ENCODE measurements at places on chromosomes 4 and X. TPM values are rescaled to one million over a fixed set of nuclear protein-coding genes. Genes with fewer than 3 reads are reported as not detected.

DNA sequence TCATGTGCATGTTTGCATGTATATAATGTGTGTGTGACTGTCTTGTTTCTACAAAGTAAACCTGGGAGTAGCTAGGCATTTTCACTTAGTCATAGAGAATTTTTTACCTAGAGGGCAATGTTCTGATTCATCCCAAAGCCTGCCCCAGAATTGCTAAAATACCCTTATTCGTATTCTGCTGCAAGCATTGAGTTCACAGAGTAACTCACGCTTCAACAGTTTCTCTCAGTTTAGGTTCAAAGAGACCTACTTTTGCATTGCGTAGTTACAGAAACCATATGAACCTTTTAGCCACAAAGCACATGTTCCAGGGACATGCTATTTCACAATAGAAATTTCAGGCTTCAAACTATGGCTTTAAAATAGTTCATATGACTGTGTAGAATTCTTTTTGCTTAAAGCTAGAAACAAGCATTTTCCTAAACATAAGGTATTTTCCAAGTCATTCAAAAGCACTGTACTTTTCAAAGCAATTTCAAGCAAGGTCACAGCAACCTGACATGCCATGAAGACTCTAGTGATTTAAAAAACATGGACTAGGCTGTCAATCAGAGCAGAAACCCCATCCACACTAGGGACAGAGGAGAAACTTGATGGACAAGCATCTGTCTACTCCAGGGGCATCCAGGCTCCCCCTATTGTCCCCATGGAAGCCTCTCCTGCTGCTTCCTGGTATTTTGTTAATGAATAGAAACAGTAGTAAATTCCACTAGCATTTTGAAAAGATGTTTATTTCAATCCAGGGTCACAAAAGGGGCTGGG, 81.5 kb upstream of the MAPK10 start:
- H3K27me3 ChIP-seq = no peaks in the 10 kb centered on the region
- no peak for DNase-seq
- H3K36me3 ChIP-seq = peaks cover 6% of the 10 kb centered on the region
- H3K4me3 ChIP-seq = no peak overlapping the region
- no peak overlapping the region for H3K27ac ChIP-seq

- no peak overlapping the region for H3K4me3 ChIP-seq
- H3K4me1 ChIP-seq = no peaks in the 10 kb centered on the region
- no peak overlapping the region for H3K27ac ChIP-seq
- H3K27me3 ChIP-seq = no peaks in the 10 kb centered on the region
- DNase-seq = no peak
Measured at GRCh38 chrX:119007189-119007770, 32.9 kb downstream of the LONRF3 start.

The BMP3 gene
- total RNA-seq = not detected

The FAM47E gene
- 1.3 TPM for total RNA-seq

DNA sequence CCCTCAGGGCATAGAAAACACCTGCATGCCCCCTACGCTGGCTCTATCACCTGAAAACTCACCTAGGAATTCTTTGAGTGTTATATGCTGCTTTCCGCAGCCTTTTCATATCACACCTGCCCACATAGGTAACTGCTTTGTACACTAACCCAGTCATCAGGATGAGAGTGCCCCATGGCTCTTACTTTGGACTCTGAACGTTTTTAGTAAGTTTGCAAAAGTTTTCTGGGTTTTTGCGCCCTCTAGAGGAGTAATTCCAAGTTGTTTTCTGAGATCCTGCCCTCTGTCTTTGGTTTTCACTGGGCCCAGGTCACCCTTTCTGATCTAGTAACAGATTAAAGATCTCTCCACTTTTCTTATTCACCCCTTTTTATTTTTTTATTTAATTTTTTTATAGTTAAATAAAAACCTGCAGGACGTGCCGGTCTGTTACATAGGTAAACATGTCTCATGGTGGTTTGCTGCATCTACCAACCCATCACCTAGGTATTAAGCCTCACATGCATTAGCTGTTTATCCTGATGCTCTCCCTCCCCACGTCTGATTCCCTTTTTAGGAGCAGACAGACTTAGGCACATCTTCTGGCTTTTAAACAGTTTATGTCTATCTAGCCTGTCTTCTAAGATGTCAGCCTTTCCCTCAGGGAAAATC, 139.2 kb downstream of the NWD2 start:
- no peaks in the 10 kb centered on the region for H3K36me3 ChIP-seq
- no peak overlapping the region for H3K4me3 ChIP-seq
- no peaks in the 10 kb centered on the region for H3K27me3 ChIP-seq

The MAGEA2B gene
- not detected for total RNA-seq

- no peaks in the 10 kb centered on the region for H3K4me1 ChIP-seq
- H3K27me3 ChIP-seq = no peaks in the 10 kb centered on the region
- no peaks in the 10 kb centered on the region for H3K36me3 ChIP-seq
Measured at GRCh38 chrX:128698573-128699181, 646.5 kb upstream of the ACTRT1 start.

- H3K4me1 ChIP-seq = no peaks in the 10 kb centered on the region
- H3K4me3 ChIP-seq = no peak overlapping the region
- H3K27ac ChIP-seq = no peak overlapping the region
Measured at GRCh38 chr4:47624031-47624441, 139.0 kb downstream of the ATP10D start.

GRCh38 chr4:27861802-27862201, 1001.2 kb downstream of the STIM2 start:
- DNase-seq = no peak
- no peak overlapping the region for H3K4me3 ChIP-seq
- no peaks in the 10 kb centered on the region for H3K27me3 ChIP-seq
- no peaks in the 10 kb centered on the region for H3K4me1 ChIP-seq
- no peaks in the 10 kb centered on the region for H3K36me3 ChIP-seq

DNA sequence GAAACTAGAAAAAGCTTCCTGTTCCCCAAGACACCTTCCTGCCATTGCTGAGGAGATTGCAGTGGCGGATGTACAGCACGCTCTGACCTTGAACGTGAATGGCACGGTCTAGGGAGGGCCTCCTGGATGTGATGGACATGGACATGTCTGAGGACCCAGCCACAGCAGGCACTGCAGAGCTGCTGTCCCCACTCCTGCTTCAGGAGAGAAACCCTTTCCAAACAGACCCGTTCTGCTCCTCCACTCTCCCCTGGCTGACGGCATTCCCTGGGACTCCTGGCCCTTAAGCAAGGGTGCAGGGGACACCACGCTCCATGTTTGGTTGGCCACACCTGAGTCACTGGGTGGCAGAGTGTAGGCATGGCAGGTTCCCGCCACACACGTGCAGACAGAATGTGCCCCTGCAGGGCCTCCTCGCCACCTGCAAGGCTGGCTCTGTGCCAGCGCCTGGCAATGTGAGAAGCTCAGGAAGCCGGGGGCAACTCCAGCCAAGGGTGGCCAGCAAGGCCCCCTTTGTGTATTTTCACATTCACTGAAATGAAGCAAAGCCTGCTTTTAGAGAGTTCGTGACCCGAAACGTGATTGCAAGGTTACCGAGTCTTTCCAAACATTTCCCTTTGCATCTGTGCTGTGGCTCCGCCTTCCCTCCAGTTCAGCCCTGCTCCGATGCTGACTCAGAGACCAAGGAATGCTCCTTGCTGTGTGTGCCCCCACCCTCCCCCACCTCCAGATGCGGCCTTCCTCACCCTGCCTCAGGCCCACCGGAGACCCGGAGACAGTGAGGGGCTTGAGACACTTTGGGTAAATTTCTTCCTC, 46.1 kb downstream of the HTRA3 start:
- H3K27ac ChIP-seq = no peak overlapping the region
- no peaks in the 10 kb centered on the region for H3K36me3 ChIP-seq
- no peaks in the 10 kb centered on the region for H3K27me3 ChIP-seq
- H3K4me3 ChIP-seq = no peak overlapping the region
- DNase-seq = no peak
- H3K4me1 ChIP-seq = peaks cover 17% of the 10 kb centered on the region

DNA sequence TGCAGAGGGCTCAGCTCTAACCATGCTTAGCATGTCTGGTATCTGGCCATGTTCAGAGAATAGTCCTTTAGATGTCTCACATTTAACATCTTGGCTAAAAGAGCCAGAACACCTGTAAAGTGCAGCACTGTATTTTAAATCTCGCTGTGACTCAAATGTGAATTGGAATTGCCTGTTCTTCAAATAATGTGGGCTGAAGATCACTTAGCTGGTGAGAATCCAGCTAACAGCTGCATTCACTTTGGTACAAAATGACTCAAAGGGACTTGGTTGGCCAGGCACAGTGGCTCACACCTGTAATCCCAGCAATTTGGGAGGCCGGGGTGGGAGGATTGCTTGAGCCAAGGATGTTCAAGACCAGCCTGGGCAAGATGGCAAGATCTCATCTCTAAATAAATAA, 63.5 kb upstream of the PLAC8 start:
- no peak overlapping the region for H3K27ac ChIP-seq
- H3K27me3 ChIP-seq = no peaks in the 10 kb centered on the region
- H3K36me3 ChIP-seq = no peaks in the 10 kb centered on the region
- no peak overlapping the region for H3K4me3 ChIP-seq
- no peaks in the 10 kb centered on the region for H3K4me1 ChIP-seq
- no peak for DNase-seq

Data from H1 (cell line).